Stimulated activated CD4-positive, alpha-beta T cell treated with anti-CD3 and anti-CD28 coated beads, Interleukin-4, amount 100 ng/mL, for 48 hours (primary cell): ENCODE measurements at places on chromosomes 5 and 9.

- DNase-seq = no peak
Observed at GRCh38 chr9:129416821-129417539, 203.9 kb downstream of the C9orf50 start.

DNA sequence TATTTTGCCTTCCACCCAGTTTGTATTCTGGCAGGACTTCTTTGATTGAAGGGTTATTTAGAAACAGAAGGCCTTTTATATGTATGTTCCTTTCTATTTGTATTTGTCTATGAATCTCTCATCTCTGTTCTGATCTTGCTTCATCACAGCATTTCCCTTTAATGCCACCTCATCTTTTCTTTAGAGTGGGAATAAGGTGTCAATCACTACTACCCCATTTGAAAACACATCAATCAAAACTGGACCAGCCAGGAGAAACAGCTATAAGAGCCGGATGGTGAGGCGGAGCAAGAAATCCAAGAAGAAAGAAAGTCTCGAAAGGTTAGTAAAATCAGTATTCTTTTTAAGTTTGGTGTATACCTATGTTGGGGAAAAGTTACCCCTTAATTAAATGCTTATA lies 36.3 kb downstream of the CD180 start:
- no peak for DNase-seq

DNA sequence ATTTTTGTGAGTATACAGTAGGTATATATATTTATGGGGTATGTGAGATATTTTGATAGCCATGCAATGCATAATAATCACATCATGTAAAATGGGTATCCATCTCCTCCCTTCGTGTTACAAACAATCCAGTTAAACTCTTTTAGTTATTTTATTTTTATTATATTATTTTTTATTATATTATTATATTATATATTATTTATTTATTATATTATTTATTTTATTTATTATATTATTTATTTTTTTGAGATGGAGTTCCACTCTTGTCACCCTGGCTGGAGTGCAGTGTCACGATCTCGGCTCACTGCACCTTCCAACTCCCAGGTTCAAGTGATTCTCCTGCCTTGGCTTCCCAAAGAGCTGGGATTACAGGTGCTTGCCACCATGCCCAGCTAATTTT lies 138.6 kb downstream of the WDR70 start:
- DNase-seq = no peak

DNA sequence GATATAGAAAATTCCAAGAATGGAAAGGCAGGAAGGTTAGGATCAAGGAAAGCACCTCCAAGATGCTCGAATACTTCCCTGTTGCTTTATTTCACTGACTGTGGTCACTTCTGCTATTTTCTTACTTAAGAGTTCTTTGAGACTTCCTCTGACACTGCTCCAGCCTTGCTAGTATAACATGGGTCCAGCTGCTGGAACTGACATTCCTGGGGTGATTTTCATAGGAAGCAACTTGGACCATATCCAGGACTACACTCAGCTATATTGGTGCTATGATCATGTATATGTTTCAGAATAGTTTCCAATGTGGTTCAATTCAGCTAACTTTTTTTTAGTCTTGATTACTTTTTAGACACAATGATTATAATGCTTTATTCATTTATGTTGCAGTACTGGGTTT lies 81.6 kb upstream of the CKMT2 start:
- no peak for DNase-seq

GRCh38 chr5:9188956-9189355 lies 356.9 kb downstream of the SEMA5A start:
- no peak for DNase-seq
